Right lung (tissue), 10 donors: ENCODE measurements at places on chromosomes 16 and 17.

DNA sequence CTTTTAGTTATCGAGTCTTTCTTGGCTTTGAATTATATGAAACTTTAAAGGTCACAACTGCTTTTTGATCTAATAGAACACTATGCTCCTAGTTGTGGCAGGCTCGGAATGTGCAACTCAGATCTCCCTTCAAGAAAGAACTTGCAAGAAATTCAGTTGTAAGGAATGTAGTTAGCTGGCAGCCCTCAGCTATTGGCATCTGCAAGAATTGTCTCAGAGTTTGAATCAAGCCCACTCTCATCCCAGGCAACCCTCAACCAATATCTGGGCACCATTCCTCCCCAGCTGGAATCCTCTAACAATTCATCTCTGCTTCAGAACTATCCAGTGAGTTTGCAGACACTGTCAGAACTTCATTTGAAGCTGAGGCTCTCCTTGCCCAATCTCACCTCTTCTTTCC lies 447.2 kb downstream of the KIF2B start:
- no peak for DNase-seq

DNA sequence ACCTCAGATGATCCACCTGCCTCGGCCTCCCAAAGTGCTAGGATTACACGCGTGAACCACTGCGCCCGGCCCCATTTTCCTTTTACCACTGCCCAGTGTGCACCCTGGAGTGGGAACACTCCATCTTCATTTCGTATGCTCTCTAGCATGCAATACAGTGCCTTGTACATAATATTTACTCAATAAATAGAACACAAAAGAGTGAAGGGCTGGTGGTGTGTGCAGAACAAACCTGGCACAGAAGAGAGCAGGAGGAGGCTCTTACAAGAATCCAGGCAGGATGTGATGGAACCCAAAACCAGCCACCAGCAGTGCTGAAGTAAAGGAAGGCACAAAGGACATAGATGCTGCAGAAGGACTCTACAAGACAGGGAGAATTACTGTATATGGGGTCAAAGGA lies 7.3 kb downstream of the KRT37 start:
- no peak for DNase-seq

DNA sequence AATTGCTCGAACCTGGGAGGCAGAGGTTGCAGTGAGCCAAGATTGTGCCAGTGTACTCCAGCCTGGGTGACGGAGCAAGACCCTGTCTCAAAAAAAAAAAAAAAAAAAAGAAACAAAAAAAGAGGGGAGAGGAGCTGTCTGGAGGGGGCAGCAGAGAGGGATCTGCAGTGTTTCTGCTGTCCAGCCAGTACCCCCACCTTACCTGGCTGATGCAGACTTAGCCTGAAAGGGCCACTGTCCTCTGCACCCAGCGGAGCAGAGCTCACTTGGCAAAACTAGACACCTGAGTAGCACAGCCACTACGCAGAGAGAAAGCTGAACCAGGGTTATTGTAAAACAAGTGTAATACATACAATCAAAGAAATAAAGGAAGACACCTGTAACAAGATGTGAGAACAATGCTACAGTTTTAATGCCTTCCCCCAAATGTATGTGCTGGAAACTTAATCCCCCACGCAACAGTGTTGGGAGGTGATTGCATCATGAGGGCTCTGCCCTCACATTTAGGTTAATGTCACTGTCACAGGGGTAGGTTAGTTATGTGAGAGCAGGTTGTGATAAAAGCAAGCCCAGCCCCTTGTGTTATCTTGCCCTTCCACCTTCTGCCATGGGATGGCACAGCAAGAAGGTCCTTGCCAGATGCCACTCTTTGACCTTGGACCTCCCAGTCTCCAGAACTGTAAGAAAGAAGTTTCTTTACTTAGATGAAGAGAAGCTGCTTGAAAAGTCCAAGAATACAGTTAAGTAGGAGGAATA lies 211.2 kb downstream of the RPTOR start:
- no peak for DNase-seq

- no peak for DNase-seq
These were observed 187.7 kb downstream of the LGALS9B start for GRCh38 chr17:20279631-20280030.

- DNase-seq: no peak
These were observed 39.0 kb downstream of the SOST start for GRCh38 chr17:43719578-43719977.

DNA sequence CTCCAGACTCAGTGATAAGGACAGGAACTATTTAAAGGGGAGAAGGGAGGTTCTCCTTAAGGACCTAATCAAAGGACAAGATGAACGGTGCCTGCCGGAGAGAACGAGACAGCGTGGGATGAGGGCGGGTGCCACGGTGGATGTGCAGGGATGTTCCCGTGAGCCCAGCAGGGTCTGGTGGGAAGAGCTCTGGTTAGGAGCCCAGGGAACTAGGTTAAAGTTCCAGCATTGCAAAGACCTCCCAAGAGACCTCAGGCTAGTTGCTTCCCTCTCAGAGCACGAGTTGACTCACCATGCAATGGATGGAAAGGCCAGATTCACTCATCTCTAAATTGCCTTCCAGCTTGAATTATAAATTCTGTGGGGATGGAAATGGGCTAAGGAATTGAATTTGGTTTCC lies 14.7 kb downstream of the CCR7 start:
- no peak for DNase-seq

GRCh38 chr17:75755990-75756389 lies 9.0 kb downstream of the GALK1 start:
- no peak for DNase-seq

DNA sequence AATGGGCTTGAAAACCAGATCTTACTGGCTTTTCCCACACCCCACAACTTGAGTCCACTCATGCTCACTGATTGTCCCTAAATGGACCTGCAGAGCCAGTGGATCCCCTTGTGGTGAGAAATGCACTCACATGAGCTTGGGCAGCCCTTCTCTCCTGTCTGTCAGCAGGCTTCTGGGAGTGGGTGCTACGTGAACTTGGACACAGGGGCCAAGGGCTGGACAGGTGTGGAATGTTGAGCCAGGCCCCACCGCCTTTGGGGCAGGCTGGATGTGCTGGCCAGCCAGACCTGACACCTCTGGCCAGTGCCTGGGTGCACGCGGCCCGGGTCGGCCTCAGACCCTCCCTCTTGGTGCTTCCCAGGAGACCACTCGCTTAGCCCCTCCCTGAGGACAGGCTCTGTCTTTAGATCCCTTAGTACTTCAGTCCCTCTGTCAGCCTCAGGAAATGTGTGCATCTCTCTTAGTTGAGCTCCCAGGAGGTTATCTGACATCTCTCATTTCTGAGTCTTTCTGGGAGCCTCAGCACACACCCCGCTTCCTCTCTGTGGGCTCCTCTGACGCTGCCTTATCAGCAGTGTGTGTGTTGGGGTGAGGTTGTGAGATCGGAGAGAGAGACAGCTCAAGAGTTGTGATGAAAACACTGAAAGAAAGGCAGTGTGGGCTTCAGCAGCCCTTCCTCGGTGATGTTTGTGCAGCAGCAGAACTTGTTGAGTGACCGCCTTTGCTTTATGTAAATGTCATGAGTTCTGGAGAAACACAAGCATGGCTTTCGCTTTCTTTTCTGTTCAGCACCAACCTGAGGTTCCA lies 117.0 kb downstream of the RAB11FIP4 start:
- DNase-seq: no peak

- no peak for DNase-seq
These were observed 369.2 kb downstream of the SHISA9 start for GRCh38 chr16:13270602-13271001.
